Kidney (tissue), 22 donors: ENCODE measurements at places on chromosomes 16 and 17. TPM values are rescaled to one million over a fixed set of nuclear protein-coding genes. Genes with fewer than 3 reads are reported as not detected.

CES1 gene
- total RNA-seq, result 11.9 TPM

G6PC1 gene
- total RNA-seq, result 0.16 TPM

SOX9 gene
- total RNA-seq, result 79.3 TPM

ADORA2B gene
- 0.60 TPM for total RNA-seq

CTRB1 gene
- total RNA-seq, result not detected

C16orf95 gene
- total RNA-seq, result 2.5 TPM

THAP11 gene
- total RNA-seq, result 27.0 TPM

SAMD14 gene
- total RNA-seq, result 5.0 TPM

ACSM5 gene
- 8.6 TPM for total RNA-seq

TBC1D3L gene
- total RNA-seq, result 15.9 TPM

ANKRD40CL gene
- not detected for total RNA-seq

CD300H gene
- 2.0 TPM for total RNA-seq

KCNJ18 gene
- not detected for total RNA-seq

DPEP2 gene
- total RNA-seq, result 3.1 TPM

CEP131 gene
- 7.5 TPM for total RNA-seq

QPRT gene
- 13.9 TPM for total RNA-seq

NRN1L gene
- total RNA-seq, result 1.1 TPM

PDPK1 gene
- total RNA-seq, result 52.3 TPM

GLTPD2 gene
- 0.35 TPM for total RNA-seq

SARM1 gene
- total RNA-seq, result 23.8 TPM

BLTP2 gene
- 140 TPM for total RNA-seq
